ENCODE measurements at places on chromosomes 2 and 18.
A peak's percentile ranks its signal among the peaks of the same experiment; 100 is the strongest.

GRCh38 chr2:167191588-167191987, 303.3 kb downstream of the XIRP2 start:
- DNase-seq = no peak

- no peak for DNase-seq
Observed at GRCh38 chr2:76721226-76721625, 801.0 kb downstream of the LRRTM4 start.

- no peak for DNase-seq
Observed at GRCh38 chr2:186737732-186738508, 44.1 kb downstream of the FAM171B start.

- DNase-seq = no peak
Observed at GRCh38 chr2:237997521-237997920, 30.7 kb downstream of the UBE2F start.

DNA sequence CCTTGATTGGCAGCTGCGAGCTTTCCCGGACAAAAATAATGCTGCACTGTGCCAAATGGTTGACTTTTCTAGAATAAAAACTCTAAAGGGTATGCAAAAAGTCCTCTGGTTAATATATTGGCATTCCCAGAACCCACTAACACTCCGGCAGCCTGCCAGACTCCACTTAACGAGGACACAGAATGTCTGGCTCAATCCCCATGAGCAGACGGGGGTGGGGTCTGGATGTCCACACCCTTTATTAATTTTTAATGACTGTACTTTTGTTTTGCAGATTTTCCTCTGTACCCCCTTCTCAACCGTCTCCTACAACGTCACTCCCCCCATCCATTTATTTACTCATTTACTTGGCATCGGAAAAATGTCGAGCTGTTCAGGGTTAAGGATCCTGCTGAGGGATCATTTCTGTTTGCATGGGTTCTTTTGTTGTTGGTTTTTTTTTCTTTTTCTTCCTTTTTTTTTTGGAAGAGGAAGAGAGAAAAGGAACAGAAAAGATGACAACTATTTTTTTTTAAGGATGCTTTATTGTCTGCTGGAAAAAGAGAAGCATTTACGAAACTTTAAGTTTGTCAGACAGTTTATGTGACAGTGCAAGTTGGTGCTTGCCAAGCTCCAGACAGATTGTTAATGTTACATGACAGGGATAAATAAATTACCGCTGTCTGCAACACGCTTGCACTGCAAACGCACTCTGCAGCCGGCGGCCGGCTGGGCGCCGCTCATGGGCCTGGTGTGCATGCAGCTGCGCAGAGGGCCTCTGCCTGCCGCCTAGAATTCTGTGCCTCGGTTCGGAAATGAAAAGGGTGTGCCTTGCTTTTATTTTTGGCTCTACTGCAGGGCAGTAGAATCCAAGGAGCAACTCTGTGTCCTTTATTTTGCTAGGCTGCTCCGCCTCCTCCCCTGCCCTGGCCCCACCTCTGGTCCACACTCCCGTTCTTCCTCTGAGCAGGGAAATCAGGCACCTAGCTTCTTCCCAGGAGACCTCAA, 3.6 kb downstream of the LDLRAD4 start:
- no peak for DNase-seq

- no peak for DNase-seq
Observed at GRCh38 chr2:108554528-108554927, 20.3 kb downstream of the LIMS1 start.

DNA sequence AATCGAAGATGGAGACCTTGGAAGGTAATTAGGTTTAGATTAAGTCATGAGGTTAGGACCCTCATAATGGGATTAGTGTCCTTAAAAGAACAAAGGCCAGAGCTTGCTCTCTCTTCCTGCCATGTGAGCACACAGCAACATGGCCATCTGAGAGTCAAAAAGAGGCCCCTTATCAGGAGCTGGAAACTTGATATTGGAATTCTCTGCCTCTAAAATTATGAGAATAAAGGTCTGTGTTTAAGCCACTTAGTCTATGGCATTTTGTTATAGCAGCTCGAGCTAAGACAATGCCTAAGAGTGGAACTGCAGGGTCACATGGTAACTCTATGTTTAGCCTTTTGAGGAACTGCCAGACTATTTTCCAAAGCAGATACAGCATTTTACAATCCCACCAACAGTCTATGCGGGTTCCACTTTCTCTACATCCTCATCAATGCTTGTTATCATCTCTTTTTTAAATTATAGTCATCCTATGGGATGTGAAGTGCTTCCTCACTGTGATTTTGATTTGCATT, 42.4 kb downstream of the THADA start:
- DNase-seq = no peak

DNA sequence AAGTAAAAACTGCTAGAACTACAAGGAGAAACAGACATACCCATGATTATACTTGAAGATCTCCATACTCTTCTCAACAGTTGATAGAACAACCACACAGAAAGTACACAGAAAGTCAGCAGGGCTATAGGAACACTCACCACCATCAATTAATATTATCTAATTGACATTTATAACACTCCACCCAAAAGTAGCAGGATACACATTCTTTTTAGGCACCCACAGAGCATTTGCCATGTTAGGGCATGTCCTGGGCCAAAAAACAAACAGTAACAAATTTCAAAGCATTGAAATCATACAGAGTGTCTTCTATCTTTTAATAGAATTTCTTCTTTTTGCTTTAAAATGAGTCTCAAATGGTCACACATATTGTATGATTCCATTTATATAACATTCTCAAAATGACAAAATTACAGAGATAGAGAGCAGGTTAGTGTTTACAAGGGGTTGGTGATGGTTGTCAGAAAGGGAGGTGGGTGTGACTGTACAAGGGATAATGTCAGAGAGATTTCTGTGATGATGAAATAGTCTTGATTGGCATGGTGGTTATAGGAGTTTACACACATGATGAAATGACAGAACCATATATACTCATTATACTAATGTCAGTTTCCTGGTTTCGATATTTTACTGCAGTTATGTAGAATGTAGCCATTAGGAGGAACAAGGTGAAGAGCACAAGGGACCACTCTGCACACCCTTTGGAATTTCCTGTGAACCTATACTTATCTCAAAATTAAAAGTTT, 82.8 kb downstream of the NCK2 start:
- no peak for DNase-seq

- DNase-seq = no peak
Observed at GRCh38 chr2:14257801-14258507, 374.6 kb upstream of the LRATD1 start.

- no peak for DNase-seq
Observed at GRCh38 chr2:168244318-168244717, 3.1 kb downstream of the STK39 start.

- no peak for DNase-seq
Observed at GRCh38 chr2:11009891-11010290, 98.2 kb downstream of the KCNF1 start.

GRCh38 chr2:222100704-222101699, 197.8 kb downstream of the PAX3 start:
- no peak for DNase-seq

DNA sequence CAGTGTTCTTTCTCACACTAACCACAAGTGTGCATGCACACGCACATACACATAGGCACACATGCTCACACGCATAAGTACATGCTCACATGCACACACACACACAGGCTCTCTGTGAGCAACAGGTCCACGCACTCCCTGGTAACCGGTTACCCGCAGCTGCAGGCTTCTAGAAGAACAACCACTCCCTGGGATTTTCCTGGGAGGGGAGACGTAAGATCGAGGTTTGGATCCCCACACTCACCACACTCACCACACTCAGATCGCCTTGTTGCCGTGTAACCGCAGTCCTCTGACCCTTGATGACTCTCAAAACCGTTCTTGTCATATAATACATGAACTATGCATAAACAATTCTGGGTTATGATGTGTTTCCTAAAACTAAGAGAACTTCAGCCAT, 42.2 kb downstream of the TTC32 start:
- no peak for DNase-seq

GRCh38 chr18:13026583-13027270, 35.6 kb downstream of the CEP192 start:
- no peak for DNase-seq

DNA sequence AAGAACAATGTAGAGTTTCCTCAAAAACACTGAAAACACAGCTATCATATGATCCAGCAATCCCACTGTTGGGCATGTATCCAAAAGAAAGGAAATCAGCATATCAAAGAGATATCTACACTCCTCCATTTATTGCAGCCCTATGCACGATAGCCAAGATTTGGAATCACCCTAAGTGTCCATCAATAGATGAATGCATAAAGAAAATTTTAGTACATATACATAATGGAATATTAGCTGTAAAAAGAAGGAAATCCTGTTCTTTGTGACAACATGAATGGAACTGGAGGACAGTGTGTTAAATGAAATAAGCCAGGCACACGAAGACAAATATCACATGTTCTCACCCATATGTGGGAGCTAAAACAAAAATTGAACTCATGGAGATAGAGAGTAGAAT, 114.5 kb upstream of the FN1 start:
- no peak for DNase-seq

GRCh38 chr2:191230174-191230573, 15.0 kb upstream of the MYO1B start:
- DNase-seq = no peak

GRCh38 chr18:59823596-59824195, 76.1 kb upstream of the PMAIP1 start:
- peak; percentile 86 for DNase-seq

DNA sequence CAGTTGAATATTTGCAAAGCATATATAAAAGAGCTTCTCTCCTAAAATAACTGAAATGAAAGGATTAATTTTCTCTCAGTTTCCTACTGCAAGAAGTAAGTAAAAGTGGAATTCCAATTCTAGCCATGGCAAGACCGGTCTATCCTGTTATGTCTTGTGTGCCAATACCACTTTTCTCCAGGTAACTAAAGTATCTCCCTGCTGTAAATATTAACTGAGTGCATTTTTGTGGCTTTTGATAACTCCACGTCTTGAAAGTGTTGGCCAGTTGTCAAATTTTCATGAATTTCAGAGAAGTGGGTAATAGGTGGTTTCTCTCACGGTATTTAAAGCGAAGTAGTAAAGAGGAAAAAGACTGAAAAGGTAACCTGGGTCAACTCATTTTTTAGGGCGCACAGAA, 225.9 kb downstream of the NEDD4L start:
- no peak for DNase-seq

DNA sequence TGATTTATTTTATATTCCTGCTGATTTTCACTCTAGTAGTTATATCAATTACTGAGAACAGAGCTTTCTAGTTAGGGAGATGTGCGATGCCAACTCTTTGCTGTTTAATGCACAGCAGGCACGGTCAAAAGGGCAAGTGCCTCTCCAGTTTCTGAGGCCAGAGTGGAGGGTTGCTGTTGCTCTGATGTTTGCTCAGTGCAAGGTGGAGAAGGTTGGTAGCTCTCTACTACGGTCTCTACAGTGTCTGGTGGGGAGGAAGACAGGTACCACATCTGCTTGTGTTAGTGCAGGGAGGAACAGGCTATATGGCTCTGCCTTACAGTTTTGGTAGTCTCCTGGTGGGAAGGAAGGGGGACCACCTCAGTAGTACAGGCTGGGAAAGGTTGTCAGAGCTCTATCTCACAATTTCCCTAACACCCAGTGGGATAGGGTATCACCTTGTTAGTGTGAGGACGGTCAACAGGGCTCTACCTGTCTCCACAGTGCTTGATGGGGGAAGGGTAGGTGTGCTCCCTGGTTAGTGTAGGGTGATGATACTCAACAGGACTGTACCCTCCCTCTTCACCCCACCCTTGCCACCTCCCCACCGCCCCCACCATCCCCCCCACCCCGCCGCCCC, 85.9 kb downstream of the FANCL start:
- no peak for DNase-seq

DNA sequence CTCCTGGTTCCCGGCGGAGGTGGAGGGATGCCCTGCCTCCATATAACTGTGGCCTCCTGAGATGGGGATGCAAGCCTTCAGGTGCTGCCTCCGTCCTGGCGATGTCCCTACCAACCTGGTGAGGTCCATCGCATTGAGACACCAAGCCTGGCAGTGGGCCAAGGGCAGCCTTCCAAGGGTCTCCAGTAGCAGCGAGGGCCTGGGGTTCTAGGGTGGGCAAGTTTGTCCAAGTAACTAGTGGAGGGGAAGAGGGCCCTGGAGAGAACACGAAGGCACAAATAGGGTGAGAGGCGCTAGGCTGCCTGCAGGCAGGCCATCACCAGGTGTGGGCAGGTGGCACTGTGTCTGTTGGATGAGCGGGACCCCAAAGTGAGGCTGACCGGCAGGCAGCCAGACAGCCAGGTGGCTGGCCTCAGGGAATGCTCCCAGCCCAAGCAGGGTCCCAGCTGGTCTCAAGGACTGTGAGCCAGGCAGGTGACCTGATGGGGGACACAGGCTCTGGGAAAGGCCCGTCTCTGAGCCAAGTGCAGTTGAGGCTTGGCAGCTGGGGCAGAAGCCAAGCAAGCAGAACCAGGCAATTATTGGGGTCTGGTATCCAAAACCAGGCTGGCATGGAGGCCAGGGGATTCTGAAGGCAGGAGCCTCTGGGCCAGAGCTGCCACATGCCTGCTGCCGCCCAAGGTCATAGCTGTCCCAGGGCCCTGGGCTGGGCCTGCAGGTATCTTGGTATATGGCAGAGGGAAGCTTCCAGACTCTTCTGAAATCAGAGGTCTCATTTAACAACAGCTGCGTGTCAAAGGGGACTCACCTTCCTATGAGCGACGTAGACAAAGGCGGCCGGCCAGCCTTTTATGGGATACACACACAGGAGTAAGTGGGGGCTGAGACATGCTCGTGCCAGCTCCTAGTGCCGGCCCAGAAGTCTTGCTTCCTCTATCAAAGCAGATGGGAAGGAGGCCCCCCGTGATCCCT, 23.4 kb downstream of the RAMP1 start:
- DNase-seq = no peak

GRCh38 chr2:113138428-113139322, 11.3 kb downstream of the IL1RN start:
- DNase-seq = no peak

DNA sequence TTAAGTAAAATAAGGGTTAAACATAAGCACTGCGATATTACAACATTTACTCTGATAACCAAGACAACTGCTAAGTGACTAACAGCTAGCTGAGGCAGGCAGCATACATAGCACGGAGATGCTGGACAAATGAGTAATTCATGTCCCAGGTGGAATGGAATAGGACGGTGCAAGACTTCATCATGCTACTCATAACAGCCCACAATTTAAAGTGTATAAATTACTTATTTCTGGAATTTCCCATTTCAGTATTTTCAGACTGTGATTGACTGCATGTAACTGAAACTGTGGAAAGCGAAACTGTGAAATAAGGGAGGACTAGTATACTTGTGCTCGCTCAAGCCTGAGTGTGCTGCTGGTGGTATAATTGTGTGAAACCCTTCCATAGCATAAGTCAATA, 12.9 kb downstream of the IER3IP1 start:
- no peak for DNase-seq

DNA sequence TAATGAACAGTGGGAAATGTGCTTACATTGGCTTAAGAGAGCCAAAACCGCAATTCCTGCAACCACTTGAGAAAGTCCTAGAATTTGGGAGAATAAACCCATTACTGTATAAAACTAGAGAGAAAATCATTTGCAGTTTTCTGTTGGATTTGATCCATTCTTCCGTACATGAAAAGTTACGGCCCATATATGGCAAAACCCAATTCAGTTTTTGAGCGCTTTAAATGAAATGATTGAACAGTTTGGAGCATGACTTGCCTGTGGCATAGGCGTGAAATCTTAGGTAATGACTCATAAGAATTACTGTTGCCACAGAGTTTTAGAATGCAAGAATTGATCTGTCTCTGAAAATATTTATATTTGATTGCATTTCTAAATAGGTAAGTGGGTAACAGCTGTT, 52.0 kb downstream of the PHLPP1 start:
- DNase-seq = no peak
